ENCODE measurements at places on chromosomes 4 and X.

- no peak for DNase-seq
Measured at GRCh38 chr4:122911588-122911987, 10.8 kb downstream of the NUDT6 start.

DNA sequence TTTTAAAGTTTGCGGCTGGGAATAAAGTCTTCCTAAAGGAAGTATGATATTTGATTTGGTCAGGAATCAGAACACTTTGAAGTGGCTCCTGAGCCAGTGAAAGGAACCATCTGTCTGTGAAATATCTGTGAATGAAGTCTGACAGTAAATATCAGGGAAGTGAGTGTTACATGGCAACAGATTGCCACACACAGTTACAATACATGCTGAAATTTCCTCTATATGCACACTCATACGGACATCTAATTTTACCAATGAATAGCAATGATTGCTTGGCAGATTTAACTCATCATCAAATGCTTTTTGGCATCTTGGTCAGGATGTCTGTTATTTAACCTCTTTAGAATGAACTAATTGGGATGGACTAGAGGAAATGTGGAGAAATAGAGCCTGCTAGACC, 1023.8 kb downstream of the FAT4 start:
- DNase-seq: no peak

- DNase-seq: no peak
Measured at GRCh38 chrX:9992724-9993123, 25.6 kb downstream of the CLDN34 start.

DNA sequence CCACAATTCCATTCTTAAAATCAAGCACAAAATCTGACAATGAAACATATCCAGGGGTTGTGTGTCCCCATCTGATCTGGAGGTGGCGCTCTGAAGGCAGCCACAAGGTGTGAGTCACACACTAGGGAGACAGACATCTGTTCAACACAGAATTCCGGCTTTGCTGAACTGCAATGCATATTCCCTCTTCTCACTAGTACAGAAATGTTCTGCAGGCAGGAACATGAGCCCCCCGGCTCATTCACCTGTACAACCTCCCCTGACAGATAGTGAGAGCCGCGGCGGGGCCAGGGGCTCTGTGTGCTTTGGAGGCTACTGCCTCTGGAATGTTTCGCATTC, 41.9 kb downstream of the WDR1 start:
- no peak for DNase-seq

GRCh38 chr4:187666697-187667494, 328.7 kb upstream of the ZFP42 start:
- no peak for DNase-seq
